ENCODE measurements at places on chromosomes 11 and 22.

DNA sequence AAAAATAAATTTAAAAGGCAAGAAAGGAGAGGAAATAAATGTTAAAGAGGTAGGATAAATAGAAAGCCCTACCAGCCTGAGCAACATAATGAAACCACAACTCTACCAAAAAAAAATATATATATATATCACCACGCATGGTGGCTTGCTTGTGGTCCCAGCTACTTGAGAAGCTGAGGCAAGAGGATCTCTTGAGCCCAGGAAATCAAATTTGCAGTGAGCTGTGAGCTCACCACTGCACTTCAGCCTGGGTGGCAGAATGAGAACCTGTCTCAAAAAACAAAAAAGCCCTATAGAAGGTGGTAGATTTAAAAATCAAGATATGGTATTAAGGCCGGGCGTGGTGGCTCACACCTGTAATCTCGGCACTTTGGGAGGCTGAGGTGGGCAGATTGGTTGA, 10.5 kb downstream of the NUCB2 start:
- no peak for DNase-seq

DNA sequence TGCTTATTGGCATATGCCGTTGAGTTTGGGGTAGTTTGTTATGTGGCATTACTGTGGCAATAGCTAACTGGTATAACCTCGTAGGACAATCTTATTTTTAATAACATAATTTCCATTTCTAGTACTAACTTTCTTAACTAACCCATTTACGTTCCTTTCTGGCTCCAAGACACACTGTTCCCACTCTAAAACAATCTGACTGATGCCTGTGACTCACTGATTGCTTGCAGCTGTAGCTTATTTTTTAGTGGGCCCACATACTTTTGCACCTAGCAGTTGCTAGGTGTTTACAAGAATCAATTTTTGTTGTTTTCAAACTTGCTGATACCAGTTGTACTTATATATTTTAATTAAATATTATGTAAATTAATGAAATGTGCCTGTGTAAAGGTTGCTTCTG, 52.2 kb downstream of the FAT3 start:
- DNase-seq = no peak

- DNase-seq = no peak
These were observed 59.8 kb upstream of the CD82 start for GRCh38 chr11:44505581-44506054.

GRCh38 chr11:102468616-102469195, 16.1 kb upstream of the TMEM123 start:
- DNase-seq = no peak

GRCh38 chr11:115237578-115237977, 266.6 kb downstream of the CADM1 start:
- DNase-seq = no peak

DNA sequence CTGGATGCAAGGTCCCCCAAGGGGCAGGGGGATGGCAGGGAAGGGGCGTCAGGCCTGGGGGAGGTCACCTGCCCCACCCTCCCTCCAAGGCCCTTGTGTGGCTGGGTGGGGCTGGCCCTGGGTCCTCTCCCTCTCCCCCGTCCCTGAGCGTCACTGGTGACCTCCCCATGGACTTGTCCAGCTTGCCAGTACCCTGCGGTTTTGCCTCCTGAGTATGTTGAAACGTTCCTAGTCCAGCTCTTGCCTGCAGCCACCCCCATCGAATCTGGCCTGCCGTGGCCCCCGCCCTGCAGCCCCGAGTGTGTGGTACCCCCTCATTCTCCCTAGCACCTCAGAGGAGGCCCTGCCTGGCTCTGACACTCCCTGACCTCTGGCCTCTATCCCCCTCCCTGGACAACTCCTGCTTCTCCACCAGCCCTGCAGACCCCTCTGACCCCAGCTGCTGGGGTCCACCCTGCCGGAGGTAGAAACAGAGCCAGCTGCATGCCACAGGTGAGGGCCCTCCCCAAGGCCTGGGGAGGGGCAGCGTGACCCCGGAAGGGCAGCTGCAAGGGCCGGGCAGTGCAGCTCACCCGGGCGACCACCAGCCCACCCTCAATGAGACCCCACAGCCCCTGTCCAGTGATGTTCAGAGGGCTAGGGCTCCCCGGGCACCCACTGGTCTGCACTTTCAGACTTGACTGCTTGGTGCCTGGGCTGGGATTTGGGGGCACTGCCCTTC, 4.1 kb upstream of the MUC6 start:
- no peak for DNase-seq

DNA sequence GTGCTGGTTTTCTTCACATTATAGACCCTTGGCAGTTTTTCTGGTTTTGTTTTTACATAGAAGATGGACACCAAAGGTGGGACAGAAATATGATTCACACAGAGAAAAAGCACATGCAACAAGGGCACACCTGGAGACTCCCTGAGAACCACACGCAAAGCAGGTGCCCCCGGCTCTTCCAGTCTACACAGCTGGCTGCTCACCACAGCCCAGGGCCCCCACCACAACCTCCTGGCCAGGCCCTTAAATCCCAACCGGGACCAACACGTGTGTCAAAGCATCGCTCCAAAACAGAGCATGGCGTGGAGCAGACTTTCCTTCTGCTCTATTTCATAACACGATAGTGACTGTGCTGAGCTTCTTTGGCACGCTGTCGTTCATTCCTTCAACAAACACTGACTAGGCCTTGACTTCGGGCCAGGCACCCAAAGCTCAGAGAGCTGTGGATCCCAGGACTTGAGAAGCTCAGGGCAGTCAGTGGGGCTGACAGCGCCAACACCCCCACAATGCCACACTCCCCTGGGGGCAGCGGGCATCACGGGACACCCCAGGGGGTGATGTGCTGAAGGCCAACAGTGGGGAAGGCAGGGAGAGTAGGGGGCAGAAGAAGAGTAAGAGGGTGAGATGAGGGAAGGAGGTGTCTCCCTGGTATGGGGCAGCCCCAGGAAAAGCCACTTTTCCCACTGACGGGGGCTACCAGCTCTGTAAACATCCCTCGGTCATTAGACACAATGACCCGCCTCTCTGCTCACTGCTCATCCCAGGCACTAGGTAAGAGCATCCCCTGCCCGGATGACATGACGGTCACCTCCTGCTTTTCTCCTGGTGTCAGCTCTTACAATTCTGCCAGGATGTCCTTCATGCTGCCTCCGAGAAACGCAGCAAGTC, 26.0 kb downstream of the CELSR1 start:
- DNase-seq = no peak

GRCh38 chr11:36791957-36792356, 193.9 kb upstream of the RAG2 start:
- DNase-seq = no peak

DNA sequence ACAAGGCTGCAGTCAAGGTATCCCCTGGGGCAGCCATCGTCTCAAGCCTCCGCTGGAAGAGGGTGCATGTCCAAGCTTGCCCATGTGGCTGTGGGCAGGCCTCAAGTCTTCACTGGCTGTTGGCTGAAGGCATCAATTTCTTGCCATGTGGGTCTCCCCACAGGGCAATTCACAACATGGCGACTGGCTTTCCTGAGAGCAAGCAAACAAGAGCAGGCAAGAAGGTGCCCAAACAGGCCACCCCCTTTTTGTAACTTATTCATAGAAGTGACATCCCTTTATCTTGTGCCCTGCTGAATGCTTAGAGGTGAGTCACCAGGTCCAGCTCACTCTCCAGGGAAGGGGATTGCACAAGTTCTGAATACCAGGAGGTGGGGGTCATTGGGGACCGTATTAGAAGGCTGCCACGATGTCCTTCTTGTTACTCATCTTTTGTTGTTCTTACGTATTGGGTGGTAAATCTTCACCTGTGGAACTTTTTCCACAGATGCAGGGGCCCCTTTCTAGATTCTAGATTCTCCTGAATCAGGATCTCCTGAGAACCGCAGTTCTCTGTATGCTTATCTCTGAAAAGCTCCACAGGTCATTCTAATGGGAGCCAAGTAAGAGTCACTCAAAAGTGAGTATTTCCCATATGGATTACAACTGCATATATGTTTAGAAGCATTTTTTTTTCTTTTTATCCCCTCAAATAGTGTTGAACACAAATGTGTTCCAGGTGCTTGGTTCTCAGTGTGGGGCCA, 44.2 kb upstream of the MICAL2 start:
- DNase-seq = no peak

DNA sequence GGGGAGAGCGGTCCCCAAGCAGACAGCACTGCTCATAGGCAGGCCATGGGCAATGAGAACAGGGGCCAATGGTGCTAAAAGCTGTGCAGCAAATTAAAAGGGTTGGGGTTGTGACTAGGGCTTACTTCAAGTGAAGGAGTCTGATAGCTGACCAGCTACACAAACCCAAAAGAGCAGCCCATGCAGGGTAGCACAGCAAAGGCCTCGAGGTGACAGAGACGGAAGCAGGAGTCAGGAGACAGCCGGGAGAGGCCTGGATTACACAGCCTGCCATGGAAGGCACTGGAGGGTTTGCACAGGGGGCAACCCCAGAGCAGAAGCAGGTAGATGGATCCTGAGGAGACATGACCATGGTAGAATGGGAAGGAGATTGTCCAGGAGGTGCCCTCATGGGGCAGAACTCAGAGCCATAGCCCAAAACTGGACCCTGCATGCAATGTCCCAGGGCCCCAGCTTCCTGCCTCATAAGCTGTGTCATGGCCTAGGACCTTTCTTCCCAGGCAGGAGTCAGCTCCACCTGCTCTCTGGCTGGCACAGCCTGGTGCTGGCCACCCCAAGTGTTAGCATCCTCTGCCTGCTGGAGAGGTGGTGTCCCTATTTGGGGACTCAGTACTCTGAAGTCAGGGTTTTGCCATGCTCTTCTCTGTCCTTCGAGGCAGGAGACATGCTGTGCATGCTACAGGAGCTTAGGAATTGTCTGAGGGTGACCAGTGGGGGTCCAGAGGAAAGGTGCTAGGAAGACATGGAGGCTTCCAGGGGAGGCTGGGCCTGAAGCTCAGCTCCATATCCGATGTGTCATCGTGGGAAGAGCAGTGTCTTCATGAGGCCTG, 33.3 kb downstream of the RSPH14 start:
- DNase-seq = no peak

DNA sequence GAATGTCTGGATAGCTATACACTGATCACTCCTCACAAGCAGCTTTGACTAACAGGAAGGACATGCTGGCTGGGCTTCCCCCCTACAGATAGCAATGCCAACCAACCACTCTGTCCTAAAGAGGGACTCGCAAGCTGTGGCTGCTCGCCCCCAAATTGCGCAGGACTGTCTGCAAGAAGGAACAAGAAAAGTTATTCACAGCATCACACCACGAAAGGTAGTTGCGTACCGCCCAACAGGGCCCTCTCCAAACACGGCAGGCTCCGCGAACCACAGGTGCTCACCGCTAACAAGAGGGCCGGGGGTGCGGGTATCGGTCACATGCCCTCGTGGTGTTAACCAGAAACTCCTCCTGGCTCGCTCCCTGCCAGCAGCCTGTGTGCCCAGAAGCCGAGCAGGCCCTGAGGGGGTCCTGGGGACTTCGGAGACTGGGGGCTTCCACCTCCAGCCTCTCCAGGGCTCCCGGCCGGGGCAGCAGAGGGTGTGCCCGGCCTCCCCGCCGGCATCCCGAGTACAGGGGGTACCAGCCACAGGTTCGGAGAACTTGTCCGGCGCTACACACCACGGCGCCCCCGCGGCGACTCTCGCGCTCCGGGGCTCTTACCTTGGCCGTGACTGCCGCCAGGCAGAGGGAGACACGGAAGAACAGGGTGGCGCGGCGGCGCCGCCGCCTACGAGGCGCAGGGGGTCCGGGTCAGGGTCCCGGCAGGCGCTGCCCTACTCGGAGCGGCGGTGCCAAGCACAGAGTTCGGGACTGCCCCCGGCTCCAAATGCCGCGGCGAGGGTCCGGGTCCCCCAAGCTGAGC, 682 bp downstream of the LARGE1 start:
- DNase-seq = peak; percentile 48

- peak; percentile 10 for DNase-seq
These were observed 2.3 kb upstream of the IL17REL start for GRCh38 chr22:50014655-50015401.

DNA sequence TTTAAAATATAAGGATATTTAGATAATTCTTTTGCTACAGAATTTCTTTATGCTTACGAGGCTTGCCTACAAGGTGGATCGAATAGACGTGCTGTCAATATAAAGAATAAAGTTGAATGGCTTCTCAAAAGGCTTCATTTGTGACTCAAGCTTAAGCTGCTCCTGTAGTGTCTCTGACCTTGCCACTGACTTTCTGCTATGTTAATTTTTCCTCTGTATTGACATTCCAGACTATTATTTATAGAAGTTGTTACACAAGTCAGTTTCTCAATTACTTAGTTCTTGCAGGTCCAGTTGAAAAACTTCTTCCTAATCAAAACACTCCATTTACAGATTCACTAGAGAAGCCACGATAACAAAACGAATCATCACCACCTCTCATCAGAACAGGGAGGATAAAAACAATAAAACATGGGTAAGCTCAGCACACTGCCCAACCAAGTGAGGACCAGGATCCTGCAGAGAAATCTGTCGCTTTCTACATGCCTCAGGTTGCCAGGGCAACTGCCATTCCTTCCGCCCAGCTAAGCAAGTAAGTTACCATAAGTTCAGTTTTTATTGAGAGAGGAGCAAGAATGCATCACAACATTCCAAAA, 39.0 kb upstream of the CHKA start:
- DNase-seq = no peak

GRCh38 chr11:34480314-34480713, 33.3 kb downstream of the ELF5 start:
- no peak for DNase-seq

GRCh38 chr11:65425971-65426838, 3.6 kb downstream of the NEAT1 start:
- no peak for DNase-seq

GRCh38 chr22:44361391-44362126, 48.8 kb upstream of the SHISAL1 start:
- peak; percentile 24 for DNase-seq

- DNase-seq = no peak
These were observed 9.9 kb upstream of the SEC14L3 start for GRCh38 chr22:30481711-30482110.

DNA sequence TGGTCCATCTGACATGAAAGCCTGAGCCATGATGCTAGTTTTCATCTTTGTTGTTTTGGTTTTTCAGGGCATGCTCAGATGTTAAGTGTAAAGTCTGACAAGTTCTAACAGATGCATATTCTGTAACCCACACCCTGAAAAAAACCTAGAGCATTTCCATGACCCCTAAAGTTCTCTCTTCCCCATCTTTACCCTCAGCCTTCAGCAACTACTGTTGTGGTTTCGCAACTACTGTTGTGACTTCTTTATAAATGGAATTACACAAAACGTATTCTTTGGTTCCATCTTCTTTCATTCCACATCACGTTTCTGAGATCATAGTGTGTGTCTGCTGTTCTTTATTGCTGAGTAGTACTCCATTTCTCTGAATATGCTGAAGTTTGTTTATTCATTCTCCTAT, 65.1 kb upstream of the LDLRAD3 start:
- DNase-seq = no peak

GRCh38 chr22:21694394-21694793, 28.6 kb downstream of the PPIL2 start:
- DNase-seq = no peak

- DNase-seq = no peak
These were observed 5.5 kb downstream of the EHF start for GRCh38 chr11:34626393-34626792.

GRCh38 chr11:45848654-45849081, 1.4 kb downstream of the CRY2 start:
- no peak for DNase-seq

All from right hindlimb (tissue), 1 donor.